PC-9 (cell line): ENCODE measurements at places on chromosomes 11 and 22.

DNA sequence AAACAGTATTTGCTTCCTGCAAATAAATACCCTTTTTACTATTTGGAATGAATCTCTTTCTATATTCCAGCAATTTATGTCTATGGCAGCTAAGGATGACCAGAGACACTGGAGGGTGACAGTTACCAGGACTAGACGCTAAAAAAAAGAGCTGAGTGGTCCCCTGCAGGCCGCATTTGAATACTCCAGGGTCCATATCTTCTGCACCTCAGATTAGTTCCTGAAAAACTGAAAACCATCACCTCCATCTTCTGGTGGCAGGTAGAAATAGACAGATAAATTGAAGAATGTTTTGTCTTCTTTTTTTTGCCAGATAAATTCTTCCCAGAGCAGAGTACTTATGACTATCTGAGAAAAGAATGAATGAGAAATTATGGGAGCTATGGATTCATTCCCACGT lies 145.6 kb downstream of the CSNK2A3 start:
- no peak overlapping the region for H3K4me3 ChIP-seq
- peaks cover 32% of the 10 kb centered on the region for H3K27me3 ChIP-seq
- H3K4me1 ChIP-seq = no peaks in the 10 kb centered on the region

GRCh38 chr22:48696371-48696770 lies 1131.3 kb downstream of the BRD1 start:
- DNase-seq = no peak
- H3K4me1 ChIP-seq = no peaks in the 10 kb centered on the region
- H3K27ac ChIP-seq = no peak overlapping the region
- H3K4me3 ChIP-seq = no peak overlapping the region

DNA sequence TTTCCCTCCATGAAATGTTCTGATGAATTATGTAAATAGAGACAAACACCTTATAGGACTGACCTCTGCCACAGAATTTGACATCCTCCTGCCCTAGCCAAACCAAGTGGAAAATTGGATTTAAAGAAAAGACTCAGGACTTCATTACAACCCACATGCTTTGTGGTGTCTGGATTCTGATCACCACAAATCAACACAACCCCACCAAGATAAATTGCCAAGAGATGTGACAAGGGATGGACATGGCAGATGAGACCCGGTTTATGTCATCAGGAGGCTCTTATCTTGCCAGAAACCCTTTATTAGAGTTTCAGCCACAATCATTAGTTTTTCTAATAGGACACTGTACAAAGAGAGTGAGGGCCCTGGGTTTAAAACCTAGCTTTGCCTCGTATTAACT lies 57.9 kb upstream of the SLC6A5 start:
- H3K27me3 ChIP-seq = peaks cover 23% of the 10 kb centered on the region; the same call in 1 of the 2 replicates
- DNase-seq = no peak
- no peak overlapping the region for H3K27ac ChIP-seq
- H3K4me3 ChIP-seq = no peak overlapping the region
- H3K36me3 ChIP-seq = no peaks in the 10 kb centered on the region
- no peaks in the 10 kb centered on the region for H3K4me1 ChIP-seq

GRCh38 chr22:32961497-32961896 lies 96.7 kb downstream of the SYN3 start:
- H3K4me3 ChIP-seq = no peak overlapping the region
- DNase-seq = no peak
- no peaks in the 10 kb centered on the region for H3K36me3 ChIP-seq
- no peaks in the 10 kb centered on the region for H3K27me3 ChIP-seq
- no peak overlapping the region for H3K27ac ChIP-seq

- no peaks in the 10 kb centered on the region for H3K27me3 ChIP-seq
- no peaks in the 10 kb centered on the region for H3K36me3 ChIP-seq
- DNase-seq = no peak
- H3K4me1 ChIP-seq = peaks cover 11% of the 10 kb centered on the region; the same call in 1 of the 2 replicates
These were observed 197.1 kb upstream of the ARHGAP20 start for GRCh38 chr11:110909336-110909735.

DNA sequence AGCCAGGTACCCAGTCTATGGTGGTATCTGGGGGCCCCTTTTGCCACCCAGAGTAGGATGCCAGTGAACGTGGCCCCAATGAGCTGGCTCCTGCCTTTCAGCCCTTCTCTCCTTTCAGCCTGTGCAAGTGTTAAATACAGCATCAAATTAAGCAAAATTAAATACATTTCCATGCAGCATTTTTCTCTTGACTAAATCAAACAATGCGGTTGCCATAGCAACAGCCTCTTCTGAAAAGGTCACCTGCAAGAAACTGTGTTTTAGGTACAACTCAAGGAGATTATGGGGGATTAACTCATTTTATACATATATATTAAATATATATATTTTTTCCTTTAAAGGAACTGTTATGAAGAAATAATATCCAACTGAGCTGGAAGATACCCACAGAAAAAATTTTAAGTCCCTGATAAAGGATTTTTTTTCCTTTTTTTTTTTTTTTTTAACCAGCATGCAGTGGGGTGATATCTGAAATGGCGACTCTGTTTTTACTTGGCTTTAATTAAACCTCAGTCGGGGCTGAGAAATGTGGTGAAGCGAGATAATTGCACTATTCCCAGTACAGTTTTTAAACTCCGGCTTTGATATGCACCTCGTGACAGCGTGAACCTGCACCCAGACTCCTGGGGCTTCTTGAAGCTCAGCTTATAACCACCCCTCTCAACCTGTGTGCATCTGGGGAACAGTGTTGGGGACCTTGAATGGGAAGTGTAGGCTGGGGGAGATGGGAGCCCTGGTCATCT lies 115.3 kb downstream of the PKNOX2 start:
- H3K4me1 ChIP-seq = 0 out of 2 replicates have a peak, but pooled peaks cover 7% of the 10 kb centered on the region
- H3K4me3 ChIP-seq = no peak overlapping the region
- DNase-seq = no peak
- H3K27me3 ChIP-seq = 0 out of 2 replicates have a peak, but pooled peaks cover 7% of the 10 kb centered on the region
- H3K27ac ChIP-seq = no peak overlapping the region
- no peaks in the 10 kb centered on the region for H3K36me3 ChIP-seq

DNA sequence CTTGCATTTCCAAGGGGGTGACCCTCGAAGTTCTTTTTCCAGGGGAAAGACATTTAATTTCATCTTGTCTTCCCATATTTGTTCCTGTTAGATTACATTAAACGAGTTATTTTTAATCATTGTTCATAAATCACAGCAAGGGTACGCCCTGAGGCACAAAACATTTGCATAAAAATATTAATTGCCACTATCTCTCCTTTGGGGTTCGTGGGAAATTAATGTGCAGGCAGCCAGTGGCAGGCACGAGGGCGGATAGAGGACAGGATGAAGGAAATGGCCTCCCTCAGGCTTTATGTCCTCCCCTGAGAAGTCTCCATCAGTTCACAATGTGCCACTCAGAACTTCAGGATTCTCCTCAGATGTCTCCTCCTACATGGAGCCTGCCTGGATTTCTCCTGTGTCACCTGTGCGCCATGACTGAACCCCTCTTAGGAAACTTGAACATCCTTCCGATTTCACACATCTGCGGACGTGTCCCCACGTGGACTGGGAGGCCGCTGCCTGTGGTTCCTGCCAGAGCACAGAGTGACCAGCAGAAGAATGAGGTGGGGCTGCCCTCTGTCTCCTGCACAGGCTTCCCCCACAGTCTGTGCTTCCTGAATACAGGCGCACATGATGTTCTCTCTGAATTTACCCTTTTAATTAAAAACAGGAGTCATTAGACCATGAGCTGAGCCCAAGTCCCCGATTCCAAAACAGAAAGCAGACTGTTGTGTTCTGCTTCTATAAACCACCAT lies 1085.9 kb downstream of the TBC1D22A start:
- H3K36me3 ChIP-seq = no peaks in the 10 kb centered on the region
- no peak overlapping the region for H3K27ac ChIP-seq
- H3K4me1 ChIP-seq = no peaks in the 10 kb centered on the region
- H3K27me3 ChIP-seq = no peaks in the 10 kb centered on the region
- H3K4me3 ChIP-seq = no peak overlapping the region

GRCh38 chr11:67439321-67440228 lies 2.1 kb upstream of the PTPRCAP start:
- no peak overlapping the region for H3K27ac ChIP-seq
- H3K4me1 ChIP-seq = peaks cover 12% of the 10 kb centered on the region
- no peak overlapping the region for H3K4me3 ChIP-seq
- DNase-seq = no peak
- H3K27me3 ChIP-seq = no peaks in the 10 kb centered on the region

DNA sequence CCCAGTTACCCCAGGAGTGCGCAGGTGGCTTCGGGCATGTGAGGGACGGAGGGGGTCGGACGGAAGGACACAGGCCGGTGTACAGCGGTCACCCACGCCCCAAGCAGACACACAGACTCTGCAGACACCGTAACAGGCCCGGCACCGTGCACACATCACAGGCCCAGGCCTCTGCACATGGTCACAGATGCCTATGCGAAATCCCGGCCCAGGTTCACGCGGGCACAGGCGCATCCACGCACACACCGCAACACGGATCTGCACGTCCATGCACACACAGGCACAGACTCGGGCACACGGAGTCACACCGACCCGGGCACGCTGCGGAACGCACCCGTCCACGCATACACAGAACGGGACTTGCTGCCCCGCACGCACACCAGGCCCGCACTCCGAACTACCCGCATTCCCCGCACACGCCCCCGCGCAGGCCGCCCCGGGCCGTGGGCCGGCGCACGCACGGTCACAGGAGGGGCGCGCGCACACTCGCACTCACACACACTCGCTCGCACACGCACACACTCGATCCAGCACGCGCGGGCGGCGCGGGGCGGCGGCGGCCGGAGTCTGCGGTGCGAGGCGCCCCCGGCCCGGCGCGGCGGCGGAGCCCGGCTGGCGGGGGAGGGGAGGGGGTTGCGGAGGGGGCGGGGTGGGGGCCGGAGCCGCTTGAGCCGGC lies at the start of gene MGAT3:
MGAT3 (plus strand) TSS at position 491 of the 676 bp plus-strand sequence. CDS start 30,336 bp downstream, outside the sequence.
- no peak within 1 kb of the TSS for H3K27ac ChIP-seq
- H3K36me3 ChIP-seq = no peaks in the 10 kb centered on the region
- H3K4me1 ChIP-seq = peaks cover 20% of the 10 kb centered on the region
- H3K27me3 ChIP-seq = peaks cover 6% of the 10 kb centered on the region

DNA sequence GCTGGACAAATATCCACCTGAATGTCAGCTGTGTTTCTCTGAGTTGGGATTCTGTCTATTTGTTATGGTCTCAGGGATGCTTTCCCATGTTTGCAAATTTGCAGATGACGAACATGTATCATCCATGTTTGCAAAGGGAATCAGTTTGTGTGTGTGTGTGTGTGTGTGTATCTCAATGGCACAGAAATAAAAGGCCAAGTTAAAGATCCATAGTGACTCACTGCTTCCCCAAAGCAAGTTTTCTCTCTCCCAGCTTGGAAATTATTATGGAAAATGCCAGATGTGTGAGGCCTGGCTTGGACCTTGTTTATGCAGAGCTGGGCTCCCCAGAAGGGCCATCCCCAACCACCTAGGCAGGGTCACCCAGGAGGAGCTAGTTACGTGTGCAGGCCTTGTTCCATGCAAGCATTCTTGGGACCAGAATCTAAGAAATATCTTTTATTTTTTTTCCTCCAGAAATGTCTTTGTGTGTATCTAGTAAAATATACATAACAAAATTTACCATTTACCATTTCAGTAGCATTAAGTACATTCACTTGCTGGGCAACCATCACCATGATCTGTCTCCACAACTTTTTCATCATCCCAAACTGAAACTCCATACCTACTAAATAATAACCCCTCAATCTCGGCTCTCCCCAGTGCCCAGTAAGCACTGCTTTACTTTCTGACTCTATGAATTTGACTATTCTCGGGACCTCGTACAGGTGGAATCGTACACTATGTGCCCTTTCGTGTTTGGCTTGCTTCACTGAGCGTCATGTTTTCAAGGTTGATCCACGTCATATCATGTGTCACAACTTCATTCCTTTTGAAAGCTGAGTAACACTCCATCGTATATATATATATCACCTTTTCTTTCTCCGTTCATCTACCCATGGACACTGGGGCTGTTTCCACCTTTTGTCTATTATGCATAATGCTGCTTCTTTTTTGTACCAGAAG lies 56.6 kb upstream of the WNT7B start:
- peaks cover 15% of the 10 kb centered on the region for H3K4me1 ChIP-seq
- H3K27ac ChIP-seq = no peak overlapping the region
- DNase-seq = no peak
- no peak overlapping the region for H3K4me3 ChIP-seq

GRCh38 chr22:19290400-19291217 lies 910 bp downstream of the CLTCL1 start:
- no peaks in the 10 kb centered on the region for H3K27me3 ChIP-seq
- H3K27ac ChIP-seq = no peak overlapping the region
- H3K36me3 ChIP-seq = no peaks in the 10 kb centered on the region
- DNase-seq = no peak
- H3K4me3 ChIP-seq = peak overlapping the region; percentile 64

DNA sequence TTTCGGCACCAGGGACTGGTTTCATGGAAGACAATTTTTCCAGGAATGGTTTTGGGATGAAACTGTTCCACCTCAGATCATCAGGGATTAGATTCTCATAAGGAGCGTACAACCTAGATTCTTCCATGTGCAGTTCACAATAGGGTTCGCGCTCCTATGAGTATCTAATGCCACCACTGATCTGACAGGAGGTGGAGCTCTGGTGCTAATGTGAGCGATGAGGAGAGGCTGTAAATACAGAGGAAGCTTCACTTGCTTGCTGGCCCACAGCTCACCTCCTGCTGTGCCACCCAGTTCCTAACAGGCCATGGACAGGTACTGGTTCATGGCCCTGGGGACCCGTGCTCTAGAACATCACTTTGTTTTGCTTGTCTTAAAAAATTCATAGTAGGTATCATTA lies 41.8 kb upstream of the AMPD3 start:
- no peaks in the 10 kb centered on the region for H3K4me1 ChIP-seq
- H3K27me3 ChIP-seq = no peaks in the 10 kb centered on the region
- no peak for DNase-seq
- no peak overlapping the region for H3K4me3 ChIP-seq

DNA sequence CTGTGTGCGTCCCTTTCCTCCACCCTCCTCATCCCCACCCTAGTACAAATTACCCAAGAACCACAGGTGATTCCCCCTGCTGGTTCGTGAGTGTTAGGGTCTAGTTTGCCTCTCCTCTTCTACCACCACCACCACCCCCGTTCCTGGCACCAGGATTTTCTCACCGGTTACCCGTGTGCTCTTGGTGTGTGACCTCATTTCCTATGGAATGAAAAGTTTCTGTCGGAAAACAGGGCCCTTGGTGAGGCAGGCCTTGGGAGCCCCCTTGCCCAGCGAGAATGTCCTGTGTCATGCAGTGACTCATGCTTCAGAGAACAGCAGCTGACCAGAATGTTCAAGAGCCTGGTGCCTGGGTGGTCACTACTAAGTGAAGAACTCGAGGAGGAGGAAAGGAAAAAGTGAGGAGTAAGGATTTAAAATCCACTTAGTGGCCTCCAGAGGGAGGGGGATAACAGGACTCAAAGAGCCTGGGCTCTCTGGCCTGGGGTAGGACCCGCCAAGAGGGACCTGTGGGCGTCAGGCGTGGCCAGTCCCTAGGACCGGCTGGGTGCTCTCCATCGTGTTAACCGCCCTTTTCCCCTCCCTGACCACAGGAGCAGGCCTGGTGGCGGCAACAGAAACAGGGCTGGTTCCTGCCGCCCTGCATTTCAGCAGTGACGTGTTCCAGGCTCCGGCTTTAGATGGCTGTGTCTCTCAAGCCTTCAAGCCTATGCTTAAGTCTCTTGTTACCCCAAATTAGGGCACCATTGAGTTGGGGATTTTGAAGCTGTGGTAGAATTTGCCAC lies 30.2 kb downstream of the C22orf31 start:
- peak overlapping the region; percentile 93 for H3K27ac ChIP-seq
- peak; percentile 90 for DNase-seq
- H3K4me3 ChIP-seq = peak overlapping the region; percentile 74
- peaks cover 46% of the 10 kb centered on the region for H3K4me1 ChIP-seq
- no peaks in the 10 kb centered on the region for H3K36me3 ChIP-seq

GRCh38 chr11:125286486-125286885 lies 121.9 kb downstream of the PKNOX2 start:
- no peak overlapping the region for H3K4me3 ChIP-seq
- H3K36me3 ChIP-seq = no peaks in the 10 kb centered on the region
- no peak for DNase-seq
- H3K27ac ChIP-seq = no peak overlapping the region
- peaks cover 17% of the 10 kb centered on the region; the same call in 1 of the 2 replicates for H3K4me1 ChIP-seq
